ENCODE measurements at places on chromosomes 3 and 15.

DNA sequence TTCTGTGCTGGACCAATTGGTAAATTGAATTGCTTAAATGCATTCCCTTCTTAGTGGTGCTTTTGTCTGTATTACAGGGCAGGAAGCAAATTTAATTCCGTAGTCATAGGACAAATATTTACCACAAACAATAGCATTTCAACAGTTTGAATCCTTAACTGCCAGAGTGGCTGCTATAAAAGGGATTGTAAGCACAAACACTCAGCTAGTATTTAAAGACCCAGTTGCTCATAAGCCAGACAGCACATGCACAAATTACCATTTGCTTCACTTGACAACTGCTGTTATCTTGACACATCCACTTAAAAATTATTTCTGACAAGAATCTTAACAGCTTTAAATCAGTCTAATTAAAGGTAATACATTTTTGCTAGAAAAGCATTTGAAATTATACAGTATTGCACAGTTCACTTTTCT lies 490.2 kb upstream of the ADAMTS9 start:
- no peak for DNase-seq

GRCh38 chr3:117168896-117169295 lies 459.3 kb downstream of the TUSC7 start:
- DNase-seq: no peak

DNA sequence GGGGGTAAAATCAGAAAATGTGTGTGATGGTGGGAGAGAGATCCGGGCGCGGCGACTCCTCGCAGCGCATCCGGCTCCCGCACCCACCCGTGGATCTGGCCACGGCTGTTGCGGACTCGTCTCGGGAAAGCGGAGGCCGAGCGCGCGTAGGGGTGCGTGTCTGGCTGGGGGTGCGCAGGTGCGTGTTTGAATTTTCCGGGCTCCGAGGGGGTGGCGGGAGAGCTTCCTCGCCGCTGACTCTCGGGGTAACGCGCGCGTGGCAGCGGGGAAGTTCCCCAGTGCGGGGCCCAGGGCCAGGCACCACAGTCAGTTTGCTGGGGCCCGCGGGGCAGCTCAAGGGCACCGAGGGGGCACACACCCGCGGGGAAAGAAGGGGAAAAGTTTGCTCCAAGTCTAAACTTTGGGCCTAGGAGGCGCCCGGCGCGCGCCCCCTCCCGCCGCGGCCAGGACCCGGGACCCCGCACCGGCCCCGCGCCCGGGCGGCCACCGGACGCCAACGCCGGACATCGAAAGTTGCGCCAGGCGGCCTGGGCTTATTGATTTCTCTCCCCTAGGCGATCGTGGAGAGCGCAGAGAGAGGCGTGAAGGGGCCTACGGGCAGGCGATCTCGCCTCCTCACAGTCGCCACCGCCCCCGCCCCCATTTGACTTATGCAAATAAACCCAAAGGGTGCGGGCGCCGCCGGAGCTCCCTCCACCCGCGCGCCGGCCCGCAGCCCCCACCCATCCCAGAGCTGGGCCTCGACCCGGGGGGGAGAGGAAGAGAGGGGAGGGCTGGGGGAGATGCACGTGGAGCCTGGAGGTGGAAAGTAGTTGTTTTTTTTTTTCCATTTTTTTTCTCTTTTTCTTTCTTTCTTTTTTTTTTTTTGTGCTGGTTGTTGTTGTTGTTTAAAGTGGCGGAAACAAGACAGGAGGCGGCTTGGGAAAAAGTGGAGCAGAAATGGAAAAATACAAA lies 639 bp downstream of the FOXP1 start:
- peak; percentile 83 for DNase-seq

DNA sequence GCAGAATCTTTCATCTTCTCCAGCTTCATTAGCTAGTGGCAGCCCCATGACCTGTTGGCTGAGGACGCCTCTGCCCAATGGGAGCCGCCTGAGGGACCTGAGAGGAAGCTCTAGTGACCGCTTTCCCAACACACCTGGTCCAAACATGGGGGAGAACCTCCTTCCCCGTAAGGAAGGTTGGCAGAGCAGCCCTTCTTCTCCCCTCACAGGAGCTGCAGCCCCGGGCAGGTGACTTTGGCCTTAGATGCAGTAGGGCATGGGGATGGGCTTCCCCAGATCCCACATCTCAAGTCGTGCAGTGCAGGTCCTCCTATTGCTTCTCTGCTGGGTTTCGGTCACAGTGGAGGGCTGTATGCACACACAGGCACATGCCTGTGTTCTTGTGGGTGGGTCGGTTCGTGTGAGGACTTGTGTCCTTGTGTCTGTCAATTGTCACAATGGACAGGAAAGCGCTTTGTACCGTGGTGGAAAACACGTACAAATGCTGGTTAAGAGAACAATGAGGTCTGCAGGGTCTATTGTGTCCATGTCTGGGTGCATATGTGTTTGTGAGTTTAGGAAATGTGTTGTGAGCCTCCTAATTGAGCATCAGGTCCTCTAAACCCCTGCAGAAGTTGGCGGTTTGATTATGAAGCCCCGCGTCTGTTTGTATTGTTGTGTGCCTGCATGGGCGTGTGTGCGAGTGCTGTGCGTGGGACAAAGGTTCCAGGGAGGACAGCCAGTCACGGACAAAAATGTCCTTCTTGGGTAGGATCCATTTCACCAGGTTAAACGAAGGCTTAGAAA lies 1.4 kb downstream of the ISLR2 start:
- no peak for DNase-seq

DNA sequence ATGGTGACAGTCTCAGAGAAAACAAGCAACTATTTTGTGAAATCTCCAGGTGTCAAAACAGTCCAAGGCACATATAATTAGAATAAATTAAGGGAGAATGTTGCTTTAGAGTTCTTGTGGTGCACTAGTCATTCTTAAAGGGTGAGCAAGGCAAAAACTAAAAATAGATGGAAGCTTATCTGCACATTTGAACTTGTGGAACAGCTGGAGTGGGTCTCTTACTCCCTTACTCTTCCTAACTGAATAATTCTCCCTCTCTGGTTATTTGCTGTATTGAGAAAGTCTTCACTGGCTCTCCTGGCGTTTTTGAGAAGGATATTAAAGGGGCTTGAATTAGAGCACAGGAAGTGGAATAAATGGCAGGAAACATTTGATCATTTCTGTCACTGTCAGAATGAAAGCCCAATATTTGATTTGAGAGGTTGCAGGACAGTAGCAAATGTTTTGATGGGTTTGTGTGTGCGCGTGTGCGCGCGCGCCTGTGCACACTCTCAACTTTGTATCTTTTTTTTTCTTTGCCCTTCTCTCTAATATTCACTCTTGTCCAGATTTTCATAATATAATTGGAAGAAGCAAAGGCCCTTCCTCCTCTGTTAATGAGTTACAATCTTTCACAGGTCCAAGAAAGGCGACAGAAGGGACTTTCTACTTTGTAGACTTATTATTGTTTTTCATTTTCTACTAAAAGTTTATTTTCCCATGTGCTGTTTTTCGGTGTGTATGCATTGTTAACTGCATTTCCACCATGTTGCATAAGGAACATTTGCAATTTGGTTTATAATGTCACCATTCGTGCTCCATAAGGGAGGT lies 40.9 kb downstream of the AKAP13 start:
- no peak for DNase-seq

- DNase-seq: peak; percentile 22
Observed at GRCh38 chr3:2023959-2024358, 74.7 kb upstream of the CNTN4 start.

DNA sequence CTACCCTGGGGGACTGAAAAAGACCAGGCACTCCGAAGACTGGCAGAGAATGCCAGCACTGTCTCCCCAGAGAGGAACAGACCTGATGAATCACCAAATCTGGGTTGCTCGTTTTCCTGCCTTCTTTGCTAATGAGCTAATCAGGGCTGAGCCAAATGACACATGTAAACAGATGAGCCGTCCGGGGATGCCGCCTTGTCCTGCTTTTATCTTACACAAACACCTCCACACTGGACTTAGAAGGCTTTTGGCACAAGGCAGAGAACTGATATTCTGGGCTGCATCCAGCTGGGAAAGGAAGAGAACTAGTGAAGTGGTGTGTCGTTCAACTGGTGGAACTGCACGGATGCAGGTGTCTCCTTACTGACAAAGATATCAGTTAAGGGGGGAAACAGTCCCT lies 88.1 kb downstream of the MECOM start:
- DNase-seq: no peak

GRCh38 chr3:30112411-30112810 lies 494.0 kb upstream of the TGFBR2 start:
- no peak for DNase-seq

- no peak for DNase-seq
Observed at GRCh38 chr3:139122221-139122581, 77.5 kb upstream of the PRR23C start.

DNA sequence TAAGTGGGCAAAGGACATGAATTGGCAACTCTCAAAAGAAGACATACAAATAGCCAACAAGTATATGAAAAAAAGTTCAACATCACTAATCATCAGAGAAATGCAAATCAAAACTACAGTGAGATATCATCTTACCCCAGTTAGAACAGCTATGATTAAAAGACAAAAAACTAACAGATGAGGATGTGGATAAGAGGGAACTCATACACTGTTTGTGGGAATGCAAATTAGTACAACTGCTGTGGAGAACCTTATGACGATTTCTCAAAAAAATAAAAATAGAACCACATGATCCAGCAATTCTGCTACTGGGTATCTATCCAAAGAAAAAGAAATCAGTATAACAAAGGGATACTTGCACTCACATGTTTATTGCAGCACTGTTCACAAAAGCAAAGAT lies 28.6 kb downstream of the NEK10 start:
- DNase-seq: no peak

DNA sequence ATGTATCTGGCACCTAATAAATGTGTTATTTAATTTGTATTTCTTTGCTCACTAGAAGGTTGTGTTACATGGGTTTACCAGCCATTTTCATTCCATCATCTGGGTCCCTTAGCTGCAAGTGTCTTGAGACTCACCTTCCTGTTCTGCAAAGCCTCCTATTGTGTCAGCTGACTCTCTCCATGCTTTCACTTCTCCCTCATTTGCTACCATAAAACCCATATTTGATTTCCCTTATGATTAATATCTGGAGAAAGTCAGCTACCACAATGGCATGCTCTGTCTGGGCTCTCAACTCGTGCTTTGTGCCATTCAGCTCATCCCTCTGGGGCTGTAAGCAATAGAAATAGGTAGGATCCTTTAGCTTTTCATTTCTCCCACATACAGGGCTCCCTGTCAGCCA lies 79.5 kb upstream of the EIF1B start:
- no peak for DNase-seq

Measured in femur (tissue), 1 donor.